ENCODE measurements at places on chromosomes 5 and 9. TPM values are rescaled to one million over a fixed set of nuclear protein-coding genes. Genes with fewer than 3 reads are reported as not detected.
A peak's percentile ranks its signal among the peaks of the same experiment; 100 is the strongest.

The IFNA13 gene
- total RNA-seq, result not detected

The GNA14 gene
- total RNA-seq, result 5.5 TPM

The LAMC3 gene
- total RNA-seq, result 156 TPM

The GALT gene
- total RNA-seq, result 55.2 TPM

The PCA3 gene
- 0.14 TPM for total RNA-seq

The NME5 gene
- 5.8 TPM for total RNA-seq

The TAF1L gene
- not detected for total RNA-seq

- DNase-seq, result no peak
Measured at GRCh38 chr5:157657516-157657915, 5.3 kb upstream of the SOX30 start.

DNA sequence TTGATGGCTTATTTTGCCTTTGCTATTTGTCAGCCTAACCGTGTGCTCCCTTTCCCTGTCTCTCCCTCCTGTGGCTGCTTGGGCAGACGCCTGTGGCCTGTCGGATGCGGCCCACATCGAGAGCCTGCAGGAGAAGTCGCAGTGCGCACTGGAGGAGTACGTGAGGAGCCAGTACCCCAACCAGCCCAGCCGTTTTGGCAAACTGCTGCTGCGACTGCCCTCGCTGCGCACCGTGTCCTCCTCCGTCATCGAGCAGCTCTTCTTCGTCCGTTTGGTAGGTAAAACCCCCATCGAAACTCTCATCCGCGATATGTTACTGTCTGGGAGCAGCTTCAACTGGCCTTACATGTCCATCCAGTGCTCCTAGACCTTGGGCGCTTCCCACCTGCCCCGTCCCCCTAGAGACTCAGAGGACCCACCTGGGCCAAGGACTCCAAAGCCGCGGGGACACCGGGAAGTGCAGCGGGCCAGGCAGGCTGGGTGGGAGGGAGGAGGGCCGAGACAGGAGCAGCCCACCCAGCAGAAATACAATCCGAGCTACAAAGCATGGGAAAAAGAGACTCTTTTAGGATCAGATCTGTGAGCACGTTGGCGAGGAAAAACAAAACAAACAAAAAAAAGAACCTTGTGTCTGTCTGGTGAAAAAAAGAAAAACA is 10.6 kb downstream of the NR2F1 start:
- no peak for DNase-seq

DNA sequence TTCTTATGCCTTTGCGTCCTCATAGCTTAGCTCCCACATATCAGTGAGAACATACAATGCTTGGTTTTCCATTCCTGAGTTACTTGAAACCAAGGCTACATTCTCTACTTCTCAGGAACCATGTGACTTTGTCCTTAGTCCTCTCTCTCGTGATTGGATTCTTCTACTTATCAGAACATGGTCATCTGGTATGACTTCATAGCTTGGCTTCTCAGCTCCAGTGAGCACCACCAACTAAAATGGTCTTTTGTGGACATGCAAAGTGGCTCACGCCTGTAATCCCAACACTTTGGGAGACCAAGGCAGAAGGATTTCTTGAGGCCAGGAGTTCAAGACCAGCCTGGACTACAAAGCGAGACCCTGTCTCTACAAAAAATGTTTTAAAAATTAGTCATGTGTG is 81.2 kb upstream of the NIPBL start:
- no peak for DNase-seq

DNA sequence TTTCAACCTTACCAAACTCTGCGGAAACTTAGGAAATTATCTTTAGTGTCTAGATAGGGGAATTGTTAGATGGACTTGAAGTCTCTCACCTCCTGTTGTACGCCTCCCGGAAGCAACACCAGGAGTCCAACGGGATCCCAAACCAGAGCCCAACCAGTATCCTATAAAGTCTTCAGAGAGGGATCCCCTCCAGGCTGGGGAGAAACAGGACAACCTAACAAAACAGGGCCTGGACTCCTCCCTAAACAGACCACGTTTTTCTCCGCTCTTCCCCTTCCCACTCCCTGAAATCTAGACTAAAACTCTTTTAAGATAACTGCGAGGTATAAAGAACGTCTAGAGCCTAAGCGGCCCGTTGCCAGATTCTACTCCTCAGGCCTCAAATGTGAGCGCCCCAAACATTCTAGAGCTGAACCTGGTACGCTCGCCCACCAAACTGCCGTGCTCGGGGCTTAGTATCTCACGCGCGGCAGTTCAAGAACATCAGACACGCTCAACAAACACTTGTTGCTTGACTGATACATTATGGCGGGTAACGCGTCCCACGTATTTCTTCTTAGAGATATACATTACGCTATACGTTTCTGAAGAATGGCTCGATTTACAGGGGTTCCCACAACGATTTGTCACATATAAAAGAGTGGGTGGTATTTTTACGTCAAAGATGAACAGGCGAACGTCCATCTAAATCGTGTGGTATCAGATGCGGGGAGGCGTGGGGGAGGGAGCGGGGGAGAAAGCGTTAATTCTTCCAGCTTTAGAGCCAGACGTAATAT is 663 bp upstream of the SMIM27 start:
- peak; percentile 22 for DNase-seq

DNA sequence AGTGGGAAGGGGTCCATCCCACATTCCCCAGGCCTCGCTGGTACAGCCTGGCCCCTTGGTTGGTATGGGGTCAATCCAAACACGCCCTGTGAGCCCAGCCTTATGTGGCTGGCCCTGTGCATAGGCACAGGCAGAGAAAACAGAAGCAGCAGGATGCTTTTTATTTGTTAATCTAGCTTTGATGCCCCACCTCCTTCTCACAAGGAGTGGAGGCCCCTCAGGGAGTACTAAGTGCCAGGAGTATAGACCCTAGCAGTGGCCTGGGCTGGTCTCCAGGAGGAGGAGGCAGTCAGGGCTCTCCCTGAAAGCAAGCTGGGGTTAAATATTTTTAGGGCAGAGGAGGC is 14.6 kb upstream of the TCF7 start:
- DNase-seq, result no peak

DNA sequence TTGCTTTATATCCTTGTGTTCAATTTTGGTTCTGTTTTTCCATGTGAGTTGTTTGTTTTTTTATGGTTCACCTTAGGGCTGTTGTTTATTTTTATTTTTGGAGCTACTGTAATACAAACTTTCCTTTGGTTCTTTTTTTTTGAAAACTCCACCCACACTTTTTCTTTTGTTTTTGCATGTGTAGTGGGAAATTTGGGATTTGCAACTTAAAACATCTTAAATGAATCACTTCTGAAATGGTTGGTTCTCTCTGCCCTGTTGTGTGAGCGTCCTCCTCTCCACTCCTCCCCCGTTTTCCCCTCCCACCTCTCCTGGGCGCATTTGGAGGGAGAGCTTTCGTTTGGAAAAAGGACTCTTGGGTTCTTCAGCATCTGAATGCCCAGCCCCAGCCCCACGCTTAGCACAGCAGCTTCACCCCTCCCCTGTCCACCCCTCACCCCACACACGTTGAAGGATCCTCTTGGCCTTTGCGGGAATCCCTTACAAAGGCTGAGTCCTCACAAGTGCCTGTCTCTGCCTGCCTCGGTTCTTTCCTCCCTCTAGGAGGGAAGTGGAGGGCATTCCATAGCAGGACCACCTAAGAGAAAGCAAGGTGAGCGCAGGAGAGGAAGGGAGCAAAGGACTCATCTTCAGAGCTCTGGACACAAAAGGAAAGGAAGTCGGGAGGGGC is 67.2 kb downstream of the DMRT1 start:
- no peak for DNase-seq

DNA sequence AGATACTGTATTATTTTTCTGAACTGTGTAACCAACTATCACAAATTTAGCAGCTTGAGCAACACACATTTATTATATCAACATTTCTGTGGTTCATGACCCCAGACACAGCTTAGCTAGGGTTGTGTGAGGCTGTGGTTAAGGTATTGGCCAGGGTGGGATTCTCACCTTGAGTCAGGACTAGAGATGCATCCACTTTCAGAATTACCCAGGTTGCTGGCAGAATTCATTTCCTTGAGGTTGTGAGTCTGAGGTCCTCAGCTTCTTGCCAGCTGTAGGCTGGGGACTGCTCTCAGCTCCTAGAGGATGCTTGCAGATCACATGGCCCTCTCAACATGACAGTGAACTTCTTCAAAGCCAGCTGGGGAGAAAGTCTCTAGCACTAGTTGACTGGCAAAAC is 122.5 kb upstream of the RASGRF2 start:
- DNase-seq, result no peak

DNA sequence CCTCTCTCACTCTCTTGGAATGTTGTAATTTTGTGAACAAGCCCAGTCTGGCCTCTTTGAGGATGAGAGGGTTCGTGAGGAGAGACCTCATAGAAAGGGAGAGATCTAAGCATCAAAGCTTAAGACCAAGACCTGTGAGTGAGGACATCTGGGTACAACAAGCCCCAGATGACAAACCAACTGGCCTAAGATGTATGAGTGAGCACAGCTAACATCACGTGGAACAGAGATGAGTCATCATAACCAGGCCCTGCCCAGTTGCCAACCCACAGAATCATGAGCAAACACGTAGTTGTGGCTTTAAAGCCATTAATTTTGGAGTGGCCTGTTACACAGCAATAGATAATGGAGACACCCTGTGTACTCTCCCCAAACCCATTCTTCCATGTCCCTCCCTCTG is 439.1 kb upstream of the KIF2A start:
- no peak for DNase-seq

- DNase-seq, result no peak
Measured at GRCh38 chr5:165836046-165836445, 2330.6 kb downstream of the MAT2B start.
